ENCODE measurements at places on chromosomes 12 and 14.

GRCh38 chr14:104249089-104249488 lies 110.7 kb downstream of the KIF26A start:
- no peak for DNase-seq

DNA sequence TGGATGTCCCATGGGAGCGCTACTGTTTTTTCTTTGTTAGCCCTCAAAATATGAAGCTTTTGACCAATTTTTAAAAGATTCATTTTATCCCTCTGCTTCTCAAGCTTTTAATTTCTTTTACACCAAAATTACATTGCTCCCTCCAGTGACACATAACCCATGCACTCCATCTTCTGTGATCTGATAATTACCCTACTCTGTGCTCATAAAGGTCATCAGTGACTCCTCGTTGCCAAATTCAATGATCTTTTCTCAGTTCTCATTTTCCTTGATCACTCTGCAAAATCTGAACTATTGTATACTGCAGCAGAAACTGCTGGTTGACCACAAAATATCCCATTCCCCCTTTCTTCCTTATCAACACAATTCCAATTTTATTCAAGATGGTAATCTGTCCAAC lies 8.7 kb upstream of the PTGDR start:
- DNase-seq, result no peak

- DNase-seq, result no peak
These were observed 16.0 kb upstream of the HIP1R start for GRCh38 chr12:122819209-122819785.

GRCh38 chr14:98328496-98328895 lies 943.5 kb downstream of the BCL11B start:
- no peak for DNase-seq

DNA sequence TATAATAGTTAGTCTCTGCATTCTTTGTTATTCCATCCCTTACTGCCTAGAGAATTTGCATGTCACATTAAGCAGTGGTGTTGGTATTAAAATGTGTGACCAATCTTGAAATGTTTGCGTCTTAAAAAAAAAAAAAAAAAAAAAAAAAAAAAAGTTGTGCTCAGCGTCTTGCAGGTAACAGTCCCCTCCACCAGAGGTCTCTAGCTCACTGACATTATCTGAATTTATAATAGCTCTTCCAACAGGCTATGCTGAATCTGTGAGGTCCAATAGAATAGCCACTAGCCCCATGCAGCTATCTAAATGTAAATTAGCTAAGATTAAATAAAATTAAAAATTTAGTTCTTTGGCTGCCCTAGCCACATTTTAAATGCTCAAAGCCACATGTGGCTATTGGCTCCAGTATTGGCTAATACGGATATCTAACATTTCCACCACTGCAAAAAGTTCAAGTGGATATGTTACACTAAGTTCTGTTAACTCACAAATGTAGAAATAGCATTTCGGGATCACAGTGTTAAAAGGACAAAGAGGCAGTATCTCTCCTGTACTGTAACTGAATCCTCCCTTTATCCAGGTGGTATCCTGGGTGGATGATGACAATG lies 28.7 kb downstream of the NKX2-8 start:
- no peak for DNase-seq

GRCh38 chr12:111597831-111598636 lies 1.1 kb downstream of the ATXN2 start:
- DNase-seq, result peak; percentile 42

DNA sequence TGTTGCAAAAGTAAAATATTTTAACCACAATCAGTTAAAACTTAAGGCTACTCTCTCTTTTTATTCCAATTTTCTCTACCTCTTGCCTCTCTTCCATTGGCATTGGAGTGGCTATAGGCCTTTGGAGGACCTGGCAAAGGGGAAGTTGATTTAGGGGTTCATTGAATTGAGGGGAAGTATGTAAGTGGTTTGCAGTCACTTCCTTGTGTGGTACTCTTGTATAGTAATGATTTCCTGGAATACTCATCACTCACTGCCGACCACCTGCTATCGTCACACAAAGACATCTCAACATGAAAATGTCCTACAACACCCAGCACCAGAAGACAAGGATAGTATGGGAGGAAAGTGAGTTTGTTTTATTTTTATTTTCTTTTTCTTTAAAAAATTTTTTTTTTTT lies 45.7 kb upstream of the CPM start:
- DNase-seq, result no peak

GRCh38 chr12:123232472-123232806 lies 502 bp downstream of the MPHOSPH9 start:
- no peak for DNase-seq

DNA sequence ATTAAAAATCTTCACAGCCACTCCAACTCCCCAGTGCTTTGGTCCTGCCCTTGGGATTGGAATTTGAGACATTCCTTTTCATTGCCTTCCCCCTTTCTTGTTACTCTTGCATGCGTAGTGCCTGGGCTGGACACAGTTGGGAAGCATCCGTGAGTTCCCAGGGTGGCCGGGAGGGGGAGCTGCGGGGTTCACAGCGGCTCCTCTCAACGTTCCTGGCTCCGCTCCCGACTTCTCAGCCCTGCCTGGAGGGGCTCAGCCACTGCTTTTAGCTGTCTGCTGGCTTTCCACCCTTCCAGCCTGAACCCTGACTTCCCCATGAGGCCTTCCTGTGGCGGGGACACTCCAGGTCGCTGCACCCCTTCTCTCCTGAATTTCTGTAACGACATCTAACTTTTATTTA lies 3.2 kb downstream of the TEX52 start:
- DNase-seq, result peak; percentile 28

DNA sequence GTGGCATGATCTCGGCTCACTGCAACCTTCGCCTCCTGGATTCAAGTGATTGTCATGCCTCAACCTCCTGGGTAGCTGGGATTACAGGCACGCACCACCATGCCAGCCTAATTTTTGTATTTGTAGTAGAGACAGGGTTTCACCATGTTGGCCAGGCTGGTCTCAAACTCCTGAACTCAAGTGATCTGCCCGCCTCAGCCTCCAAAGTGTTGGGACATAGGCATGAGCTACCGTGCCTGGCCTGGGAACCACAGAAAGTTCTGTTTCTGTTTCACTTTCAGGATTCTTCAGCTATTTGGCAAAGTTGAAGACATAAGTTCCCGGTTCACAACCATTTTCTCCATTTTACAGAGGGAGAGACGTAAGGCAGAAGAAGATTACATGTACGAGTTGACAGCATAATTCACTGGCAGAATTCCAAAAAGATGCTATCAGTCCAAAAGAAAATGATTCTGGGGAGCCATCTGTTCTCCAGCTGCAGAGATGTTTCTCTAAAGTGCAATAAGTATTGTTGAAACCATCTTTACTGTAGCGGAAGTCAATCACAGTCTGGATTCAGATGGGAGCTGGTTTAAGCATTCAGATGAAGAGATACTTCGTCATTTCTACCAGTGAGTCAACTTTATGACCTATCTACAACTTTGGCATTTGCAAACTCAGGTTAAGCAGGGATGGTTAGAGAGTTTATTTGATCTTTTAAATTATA lies 8.1 kb upstream of the RNF34 start:
- DNase-seq, result no peak

DNA sequence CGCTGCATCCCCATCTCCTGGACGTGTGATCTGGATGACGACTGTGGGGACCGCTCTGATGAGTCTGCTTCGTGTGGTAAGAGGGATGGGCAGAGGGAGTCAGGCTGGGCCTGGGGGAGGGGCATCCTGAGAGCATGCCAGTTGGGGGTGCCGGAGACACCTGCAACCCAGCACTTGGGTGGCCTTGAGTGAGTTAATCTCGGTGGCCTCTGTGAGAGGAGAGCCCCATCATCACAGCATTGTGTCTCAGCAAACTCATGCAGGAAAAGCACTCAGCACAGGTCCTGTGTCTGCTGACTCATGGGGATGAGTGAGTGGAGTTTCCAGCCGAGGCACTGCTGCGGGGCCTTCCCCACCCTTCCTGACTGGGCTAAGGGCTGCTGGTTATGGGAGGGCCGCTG lies 19.6 kb upstream of the LRP1-AS start:
- DNase-seq, result no peak

DNA sequence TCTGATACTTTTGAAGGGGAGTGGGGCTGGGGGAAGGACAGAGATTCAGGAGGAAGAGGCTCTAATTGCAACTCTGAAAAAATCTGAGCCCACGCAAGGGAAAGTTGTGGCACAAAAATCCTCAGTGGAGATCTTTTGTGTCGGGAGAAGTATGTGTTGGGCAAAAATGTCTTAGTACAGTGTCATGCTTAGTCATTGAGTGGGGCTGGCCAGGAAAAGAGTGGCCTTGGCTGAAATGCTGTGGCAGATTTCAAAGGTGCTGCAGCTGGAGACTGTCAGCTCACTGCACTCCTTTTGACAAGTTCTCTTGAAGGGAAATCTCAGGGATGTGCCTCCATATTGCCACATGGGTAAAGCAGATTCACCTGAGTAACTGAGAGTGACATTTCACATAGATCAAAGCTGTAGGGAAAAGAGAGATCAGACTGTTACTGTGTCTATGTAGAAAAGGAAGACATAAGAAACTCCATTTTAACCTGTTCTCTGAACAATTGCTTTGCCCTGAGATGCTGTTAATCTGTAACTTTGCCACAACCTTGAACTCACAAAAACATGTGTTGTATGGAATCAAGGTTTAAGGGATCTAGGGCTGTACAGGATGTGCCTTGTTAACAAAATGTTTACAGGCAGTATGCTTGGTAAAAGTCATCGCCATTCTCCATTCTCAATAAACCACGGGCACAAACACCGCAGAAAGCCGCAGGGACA lies 36.0 kb upstream of the GLIPR1 start:
- no peak for DNase-seq

DNA sequence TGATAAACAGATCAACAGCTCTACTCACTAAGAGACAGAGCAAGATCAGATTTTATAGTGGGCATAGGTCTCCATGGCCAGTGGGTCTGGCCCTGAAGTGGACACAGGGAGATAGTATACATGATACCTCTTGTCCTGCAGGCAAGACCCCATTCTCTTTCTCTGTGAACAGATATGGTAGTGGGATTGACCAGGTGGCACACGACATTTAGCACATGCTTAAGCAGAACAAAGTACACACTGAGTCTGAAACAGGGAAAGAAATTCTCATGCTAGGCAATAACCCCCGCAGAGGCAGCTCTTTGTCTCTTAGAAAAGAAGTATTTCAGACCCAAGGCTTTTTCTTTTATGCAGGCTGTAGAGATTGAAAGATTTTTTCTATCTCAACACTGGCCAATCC lies 1331.2 kb downstream of the FSCB start:
- DNase-seq, result no peak

DNA sequence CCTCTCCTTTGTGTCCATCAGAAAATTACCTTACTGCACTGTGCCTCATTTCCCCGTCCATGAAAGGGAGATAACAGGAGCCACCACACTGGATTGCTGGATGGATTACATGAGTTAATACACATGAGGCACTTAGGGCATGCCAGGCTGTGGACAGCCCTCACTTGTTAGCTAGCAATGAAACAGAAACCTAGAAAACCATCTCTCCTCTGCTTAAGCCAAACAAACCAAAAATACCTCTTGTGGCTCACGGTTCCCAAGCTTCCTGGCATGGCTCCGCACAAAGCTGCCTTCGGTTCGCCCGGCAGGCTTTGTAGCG lies 660 bp upstream of the HCFC2 start:
- DNase-seq, result no peak

DNA sequence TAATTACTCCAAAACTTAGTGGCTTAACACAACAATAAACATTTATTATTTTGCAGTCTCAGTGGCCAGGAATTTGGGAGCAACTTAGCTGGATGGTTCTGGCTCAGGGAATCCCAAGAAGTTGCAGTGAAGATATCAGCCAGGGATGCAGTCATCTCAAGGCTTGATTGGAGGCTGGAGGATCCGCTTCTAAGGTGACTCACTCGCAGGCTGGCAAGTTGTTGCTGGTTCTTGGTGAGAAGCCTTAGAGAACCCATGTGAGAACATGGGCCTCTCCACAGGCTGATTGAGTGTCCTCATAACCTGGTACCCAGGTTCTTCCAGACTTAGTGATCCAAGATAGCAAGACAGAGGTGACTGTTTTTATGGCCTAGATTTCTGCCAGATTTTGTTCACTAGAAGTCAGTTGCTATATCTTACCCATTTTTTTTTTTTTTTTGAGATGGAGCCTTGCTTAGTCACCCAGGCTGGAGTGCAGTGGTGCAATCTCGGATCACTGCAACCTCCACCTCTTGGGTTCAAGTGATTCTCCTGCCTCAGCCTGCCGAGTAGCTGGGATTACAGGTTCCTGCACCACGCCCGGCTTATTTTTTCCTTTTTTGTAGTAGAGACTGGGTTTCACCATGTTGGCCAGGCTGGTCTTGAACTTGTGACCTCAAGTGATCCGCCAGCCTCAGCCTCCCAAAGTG lies 32.5 kb downstream of the BRMS1L start:
- no peak for DNase-seq

GRCh38 chr12:87425942-87426554 lies 603.2 kb downstream of the C12orf50 start:
- no peak for DNase-seq

- no peak for DNase-seq
These were observed 5.9 kb upstream of the KRT1 start for GRCh38 chr12:52686063-52686462.

DNA sequence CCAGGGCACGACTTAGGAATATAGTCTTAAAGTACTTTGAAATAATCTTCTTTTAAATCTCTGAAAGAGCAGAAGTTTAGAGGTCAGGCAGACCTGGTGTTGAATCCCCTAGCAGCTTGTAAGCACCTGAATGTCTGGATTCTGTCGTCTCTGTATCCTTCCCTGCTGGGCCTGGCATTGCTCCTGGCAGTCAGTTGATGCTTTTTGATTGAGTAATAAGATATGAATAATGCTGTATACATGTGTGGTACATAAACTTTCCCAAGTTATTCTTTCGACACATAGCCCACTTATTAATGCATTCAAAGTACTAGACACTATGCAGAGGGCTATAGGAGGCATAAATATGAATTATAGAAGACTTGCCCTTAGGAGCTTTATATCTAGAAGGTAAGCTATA lies 31.4 kb downstream of the EVL start:
- DNase-seq, result no peak

DNA sequence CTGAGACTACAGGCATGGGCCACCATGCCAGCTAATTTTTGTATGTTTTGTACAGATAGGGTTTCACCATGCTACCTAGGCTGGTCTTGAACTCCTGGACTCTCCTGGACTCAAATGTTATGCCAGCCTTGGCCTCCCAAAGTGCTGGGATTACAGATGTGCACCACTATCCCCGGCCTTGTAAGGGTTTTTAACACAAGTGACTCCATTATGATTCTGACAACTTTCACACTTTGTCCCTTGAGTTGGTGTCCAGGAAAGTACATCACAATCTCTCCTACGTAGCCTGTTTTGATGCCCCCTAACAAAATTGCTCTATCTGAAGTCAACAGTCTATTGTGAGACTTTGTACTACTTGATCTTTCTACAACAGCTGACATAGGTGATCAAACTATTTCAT lies 11.4 kb upstream of the METAP2 start:
- no peak for DNase-seq

GRCh38 chr12:32821293-32821692 lies 65.6 kb upstream of the YARS2 start:
- DNase-seq, result no peak

DNA sequence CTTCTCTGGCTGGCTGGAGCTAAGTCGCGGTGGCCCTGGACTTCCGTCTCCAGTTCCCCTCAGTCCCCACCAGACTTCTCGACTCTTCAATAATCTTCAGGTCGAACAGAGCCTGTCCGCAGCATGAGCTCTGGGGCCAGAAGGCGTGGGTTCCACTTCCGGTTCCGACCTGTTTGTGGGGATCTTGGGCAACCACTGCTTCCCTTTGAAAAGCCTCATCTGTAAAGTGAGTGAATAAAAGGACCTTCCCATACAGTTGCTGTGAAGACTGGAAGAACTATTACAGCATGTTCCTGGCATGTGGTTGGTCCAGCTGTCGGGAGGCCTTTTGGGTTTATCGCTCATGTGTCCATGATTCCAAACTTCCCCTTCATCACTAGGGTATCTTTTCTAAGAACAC lies 19.4 kb downstream of the ADGRD1 start:
- DNase-seq, result no peak

Measured in activated B cell treated with CpG ODN at 0.5 μM for 24 hours (primary cell).